ENCODE measurements at places on chromosomes 11 and 22. TPM values are rescaled to one million over a fixed set of nuclear protein-coding genes. Genes with fewer than 3 reads are reported as not detected.

The ALDH3B1 gene
- total RNA-seq, result 16.8 TPM

The SLC22A9 gene
- total RNA-seq, result not detected

The TMEM86A gene
- 1.1 TPM for total RNA-seq

The BIK gene
- 1.1 TPM for total RNA-seq

The GPR83 gene
- not detected for total RNA-seq

The CRYAB gene
- 1.7 TPM for total RNA-seq

The MYBPC3 gene
- not detected for total RNA-seq

The PRR5L gene
- total RNA-seq, result 81.1 TPM

The UPK3A gene
- total RNA-seq, result not detected

The SPON1 gene
- 0.05 TPM for total RNA-seq

The CWC15 gene
- 65.2 TPM for total RNA-seq

The MFRP gene
- not detected for total RNA-seq

The SYT7 gene
- 0.22 TPM for total RNA-seq
